ENCODE measurements at places on chromosomes 1 and 21.

DNA sequence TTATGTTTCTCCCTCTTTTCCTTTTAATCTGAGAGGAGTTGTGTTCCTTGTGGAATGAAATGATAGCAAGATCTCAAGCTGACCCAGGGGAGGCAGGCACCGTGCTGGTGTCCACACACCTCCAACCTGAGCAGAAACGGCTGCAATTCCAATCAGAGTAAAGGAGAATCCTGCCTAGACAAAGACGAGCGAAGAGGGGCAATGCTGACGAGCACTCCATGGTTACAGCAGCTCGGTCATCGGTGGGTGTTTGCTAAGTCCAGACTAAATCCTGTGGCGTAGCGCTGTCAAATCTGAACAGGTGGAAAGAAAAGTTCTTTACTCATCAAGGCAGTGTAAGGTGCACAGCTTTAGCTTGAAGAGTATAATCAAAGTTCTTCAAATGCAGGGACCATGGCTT is 74.8 kb downstream of the PLD5 start:
- DNase-seq, result no peak

GRCh38 chr1:112021263-112021662 is 31.8 kb upstream of the KCND3 start:
- no peak for DNase-seq

- DNase-seq, result no peak
Observed at GRCh38 chr1:235077571-235078479, 50.8 kb downstream of the TOMM20 start.

DNA sequence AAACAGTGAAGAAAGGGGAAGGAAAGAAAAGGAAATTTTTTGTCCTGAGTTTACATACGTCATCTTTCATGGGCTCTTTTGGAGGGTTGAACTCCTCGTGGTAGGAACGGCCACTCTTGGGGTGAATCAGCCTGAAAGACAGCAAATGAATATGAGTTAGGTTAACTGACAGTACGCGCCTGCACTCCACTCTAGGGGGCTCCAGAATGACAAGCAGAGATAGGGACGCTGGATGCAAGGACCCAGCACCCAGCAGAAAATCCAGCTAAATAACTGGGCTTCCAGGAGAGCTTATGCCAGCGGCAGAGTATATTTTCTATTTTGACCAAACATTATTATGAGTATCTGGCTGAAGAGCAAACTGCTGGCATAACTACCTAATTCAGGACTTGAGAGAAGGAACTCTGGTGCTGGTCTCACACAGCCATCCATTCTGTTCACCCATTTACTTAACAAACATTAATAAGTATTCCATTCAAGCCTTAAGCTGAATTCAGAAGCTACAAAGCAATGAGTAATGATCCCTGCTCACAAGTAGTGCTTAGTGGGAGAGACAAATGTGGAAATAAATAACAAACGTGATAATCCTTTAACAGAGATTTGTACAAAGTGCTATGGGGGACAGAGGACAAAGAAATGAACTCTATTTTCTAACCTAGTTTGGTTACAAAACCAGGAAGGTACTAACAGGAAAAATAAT is 22.1 kb downstream of the AK2 start:
- no peak for DNase-seq

GRCh38 chr21:42022091-42022430 is 11.9 kb upstream of the ZBTB21 start:
- no peak for DNase-seq

DNA sequence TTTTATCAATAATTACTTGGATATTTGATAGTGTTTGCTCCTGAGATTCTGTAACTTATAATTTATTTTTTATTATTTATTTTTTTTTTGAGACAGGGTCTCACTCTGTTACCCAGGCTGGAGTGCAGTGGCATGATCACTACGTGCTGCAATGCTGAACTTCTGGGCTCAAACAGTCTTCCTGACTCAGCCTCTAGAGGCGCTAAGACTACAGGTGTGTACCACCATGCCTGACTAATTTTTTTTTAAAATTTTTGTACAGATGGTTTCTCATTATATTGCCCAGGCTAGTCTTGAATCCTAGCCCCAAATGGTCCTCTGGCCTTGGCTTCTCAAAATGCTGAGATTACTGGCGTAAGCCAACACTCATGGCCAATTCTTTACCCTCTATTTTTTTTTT is 845.5 kb upstream of the ADGRL4 start:
- no peak for DNase-seq

Measured in activated CD4-positive, CD25-positive, alpha-beta regulatory T cell treated with anti-CD3 and anti-CD28 coated beads, Interleukin-2, amount 50 U/mL, for 16 hours (primary cell).